ENCODE measurements at places on chromosomes 11 and 22.

GRCh38 chr11:112593440-112593839 is 332.8 kb upstream of the PLET1 start:
- no peak for DNase-seq

DNA sequence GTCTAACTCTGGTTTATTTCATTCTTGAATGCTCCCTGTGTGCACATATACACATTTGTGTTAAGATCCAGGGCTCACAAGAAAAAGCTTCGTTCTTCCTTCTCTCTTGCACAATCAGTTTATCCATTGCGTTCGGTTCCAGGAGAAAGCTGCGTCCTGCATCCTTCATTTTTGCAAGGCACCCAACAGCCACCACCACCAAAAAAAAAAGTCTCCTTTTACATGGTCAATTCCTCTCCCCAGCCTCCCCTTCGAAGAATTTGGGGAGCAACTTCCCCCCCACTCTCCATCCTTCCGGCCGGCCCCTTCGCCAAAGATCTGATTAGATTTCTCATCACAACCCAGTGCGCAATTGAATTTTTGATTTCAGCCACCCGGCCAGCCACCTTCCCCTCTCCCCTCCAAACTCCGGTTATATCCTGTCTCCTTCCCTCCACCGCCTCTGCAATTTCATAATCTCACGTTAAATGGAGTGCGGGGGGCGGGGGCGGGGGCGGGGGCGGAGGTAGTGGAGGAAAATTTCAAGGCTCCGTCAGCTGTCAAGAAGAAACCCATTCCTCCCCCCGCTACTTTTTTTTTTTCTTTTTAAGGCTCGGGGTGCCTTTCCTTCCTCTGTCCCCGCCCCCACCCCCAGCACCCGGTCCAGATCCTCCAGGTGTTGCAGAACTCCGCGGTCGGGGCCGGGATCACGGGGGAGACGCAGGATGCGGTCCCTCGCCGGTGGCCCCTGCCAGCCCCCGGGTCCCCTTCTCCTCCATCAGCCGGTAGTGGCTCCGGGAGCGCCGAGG is 1166.5 kb downstream of the LRRC4C start:
- no peak for DNase-seq

DNA sequence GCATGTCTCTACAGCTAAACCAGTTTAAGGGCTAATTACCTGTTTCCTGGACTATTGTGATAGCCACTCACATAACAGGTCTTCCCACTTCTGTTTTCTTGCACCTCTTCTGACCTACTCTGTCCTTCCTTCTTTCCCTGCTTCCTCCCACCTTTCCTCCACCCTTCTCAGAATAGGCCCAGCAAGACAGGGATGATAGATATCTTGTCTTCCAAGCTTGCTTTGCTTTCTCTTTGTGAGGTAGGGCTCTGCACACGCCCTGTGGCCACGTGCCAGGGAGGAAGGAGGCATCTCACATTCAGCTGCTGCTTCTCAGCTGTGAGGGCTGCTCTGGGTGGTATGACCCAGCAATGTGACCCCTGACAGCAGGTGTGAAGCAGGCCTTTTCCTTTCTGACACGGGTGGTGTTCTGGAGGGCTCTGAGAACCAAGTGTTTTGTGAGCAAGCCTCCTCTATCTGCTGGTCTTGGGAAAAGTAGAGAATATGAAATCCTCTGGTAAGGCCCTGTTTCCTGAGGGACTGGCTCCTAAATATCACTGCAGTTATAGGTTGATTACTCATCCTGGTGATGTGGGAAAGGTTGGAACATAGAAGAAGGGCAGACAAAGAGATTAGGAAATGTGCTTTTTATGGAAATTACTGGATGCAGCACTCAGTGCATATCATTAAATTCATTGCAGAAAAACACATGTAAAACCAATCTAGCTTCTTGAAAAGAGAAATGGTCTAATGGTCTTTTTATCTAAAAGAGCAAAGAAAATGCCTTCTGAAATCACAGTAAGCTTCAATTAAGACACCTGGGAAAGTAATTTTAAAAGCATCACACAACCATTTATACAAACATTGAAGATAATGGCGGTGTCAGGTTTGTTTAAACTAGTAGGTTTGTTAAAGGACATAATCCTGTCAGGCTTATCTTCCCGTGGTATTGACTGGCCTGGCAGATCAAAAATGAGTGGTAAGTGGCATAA is 8.5 kb downstream of the AMOTL1 start:
- no peak for DNase-seq

GRCh38 chr22:21858025-21858764 is 9.2 kb downstream of the MAPK1 start:
- DNase-seq = no peak

- no peak for DNase-seq
These were observed 8.6 kb downstream of the SERPINH1 start for GRCh38 chr11:75570559-75571139.
